ENCODE measurements at places on chromosomes 3 and 15.

GRCh38 chr3:165748094-165748493, 89.1 kb downstream of the BCHE start:
- DNase-seq: no peak

GRCh38 chr3:149571381-149571780, 86.4 kb downstream of the WWTR1 start:
- DNase-seq: no peak

DNA sequence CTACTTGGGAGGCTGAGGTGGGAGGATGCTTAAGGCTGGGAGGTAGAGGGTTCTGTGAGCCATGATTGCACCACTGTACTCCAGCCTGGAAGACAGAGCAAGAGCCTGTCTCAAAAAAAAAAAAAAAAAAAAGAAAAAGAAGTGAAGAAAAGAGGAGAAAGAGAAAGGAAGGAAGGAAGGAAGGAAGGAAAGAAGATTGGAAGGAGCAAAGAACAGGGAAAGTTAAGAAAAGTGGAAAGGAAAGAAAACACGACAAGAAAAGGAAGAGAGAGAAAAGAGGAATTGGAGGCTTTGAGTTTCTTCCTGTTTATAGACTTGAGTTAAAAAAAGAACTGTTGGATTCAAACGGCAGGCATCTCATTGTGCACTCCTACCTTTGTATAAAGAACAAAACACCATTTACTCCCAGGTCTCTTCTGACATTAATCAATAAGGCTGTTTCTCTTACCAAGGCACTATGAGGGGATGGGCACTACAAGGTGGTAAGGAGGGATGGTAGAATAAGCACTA, 73.5 kb downstream of the EDEM1 start:
- DNase-seq: no peak

DNA sequence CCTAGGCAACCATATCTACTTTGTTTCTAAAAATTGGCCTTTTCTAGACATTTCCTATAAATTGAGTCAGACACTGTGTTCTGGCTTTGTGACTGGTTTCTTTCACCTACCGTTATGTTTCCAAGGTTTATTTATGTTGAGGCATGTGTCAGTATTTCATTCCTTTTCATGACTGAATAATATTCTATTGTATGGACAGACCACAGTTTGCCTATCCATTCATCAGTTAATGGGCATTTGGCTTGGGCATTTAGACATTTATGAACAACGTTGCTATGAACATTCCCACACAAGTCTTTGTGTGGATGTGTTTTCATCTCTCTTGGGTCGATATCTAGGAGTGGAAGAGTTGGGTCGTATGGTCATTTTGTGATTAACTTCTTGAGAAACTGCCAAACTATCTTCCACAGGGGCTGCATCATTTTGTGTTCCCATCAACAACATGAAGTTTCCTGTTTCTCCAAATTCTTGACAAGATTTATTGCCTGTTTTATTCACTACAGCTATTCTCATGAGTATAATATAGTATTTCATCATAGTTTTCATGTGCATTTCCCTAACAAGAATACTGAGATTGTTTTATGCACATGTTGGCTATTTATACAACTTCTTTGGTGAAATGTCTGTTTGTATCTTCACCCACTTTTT, 3.5 kb upstream of the EFCC1 start:
- no peak for DNase-seq

DNA sequence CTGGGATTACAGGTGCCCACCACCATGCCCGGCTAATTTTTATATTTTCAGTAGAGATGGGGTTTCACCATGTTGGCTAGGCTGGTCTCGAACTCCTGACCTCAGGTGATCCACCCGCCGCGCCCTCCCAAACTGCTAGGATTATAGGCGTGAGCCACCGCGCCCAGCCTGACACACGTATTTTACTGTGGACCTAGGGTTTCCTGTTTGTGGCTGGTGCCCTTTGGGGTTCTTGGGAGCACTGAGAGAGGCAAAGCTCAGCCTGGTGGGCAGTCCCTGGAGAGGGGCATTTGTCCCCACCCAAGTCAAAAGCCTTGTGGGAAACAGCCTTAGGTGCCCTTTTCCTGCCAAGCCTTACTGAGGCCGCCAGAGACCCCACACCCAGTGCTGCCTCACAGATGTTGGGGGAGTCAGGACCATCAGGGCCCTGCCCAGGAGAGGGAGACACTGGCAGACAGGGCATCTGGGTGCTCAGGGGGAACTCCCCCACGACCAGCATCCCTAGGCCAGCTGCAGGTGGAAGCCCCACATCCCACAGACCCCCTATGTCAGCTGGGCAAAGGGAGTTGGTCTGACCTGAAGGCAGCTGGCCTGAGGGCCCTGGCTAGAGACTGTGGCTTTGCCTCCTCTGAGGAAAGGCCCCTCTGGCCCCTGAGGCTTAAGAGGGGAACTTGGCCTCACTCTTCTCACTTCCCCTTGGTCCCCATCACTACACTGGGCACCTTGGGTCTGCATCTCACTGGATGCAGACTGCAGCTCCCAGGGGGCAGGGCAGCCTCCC, 35.1 kb downstream of the DNAH1 start:
- DNase-seq: no peak

GRCh38 chr15:48421362-48421761, 90.1 kb downstream of the DUT start:
- no peak for DNase-seq

GRCh38 chr15:99057020-99057419, 47.9 kb upstream of the SYNM start:
- DNase-seq: no peak

DNA sequence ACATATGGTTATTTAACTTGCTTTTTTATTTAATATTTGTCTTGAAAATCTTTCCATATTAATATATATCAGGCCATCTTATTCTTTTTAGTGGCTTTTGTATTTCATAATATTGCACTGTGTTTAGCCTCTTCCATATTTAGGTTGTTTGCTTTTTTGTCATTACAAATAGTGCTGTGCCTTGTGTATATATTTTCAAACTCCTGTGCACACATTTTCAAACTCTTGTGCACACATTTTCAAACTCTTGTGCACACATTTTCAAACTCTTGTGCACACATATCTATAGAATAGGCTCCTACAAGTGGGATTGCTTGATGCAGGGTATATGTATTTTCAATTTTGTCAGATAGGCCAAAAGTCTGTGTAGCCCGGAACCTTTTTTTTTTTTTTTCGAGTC, 118.0 kb upstream of the MLF1 start:
- DNase-seq: no peak

- DNase-seq: no peak
These were observed 267.3 kb upstream of the LRRFIP2 start for GRCh38 chr3:37441689-37442088.

DNA sequence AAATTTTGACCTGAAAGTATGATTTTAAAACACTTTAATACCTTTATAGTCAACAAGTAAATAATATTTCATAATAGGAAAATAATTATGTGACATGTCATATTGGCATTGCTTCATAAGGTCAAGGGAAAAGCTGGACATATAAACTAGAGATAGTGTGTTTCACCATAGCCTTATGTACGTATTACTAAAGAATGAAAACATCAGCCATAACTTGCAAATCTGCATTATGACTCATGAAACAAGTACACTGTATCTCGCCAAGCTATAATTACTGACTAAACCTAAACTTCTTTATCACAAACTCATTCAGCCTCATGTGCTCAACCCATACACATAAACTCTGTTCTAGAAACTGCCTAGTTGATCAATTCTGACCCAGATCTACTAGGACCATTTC, 950.1 kb downstream of the FHIT start:
- no peak for DNase-seq

- DNase-seq: no peak
These were observed 127.8 kb upstream of the P2RY1 start for GRCh38 chr3:152706991-152707713.

All from stimulated activated CD4-positive, alpha-beta T cell treated with anti-CD3 and anti-CD28 coated beads, Interleukin-4, amount 100 ng/mL, for 48 hours (primary cell).